ENCODE measurements at places on chromosomes 7 and 10.

GRCh38 chr7:143974459-143974858 lies 19.8 kb downstream of the OR2F1 start:
- no peak for DNase-seq

DNA sequence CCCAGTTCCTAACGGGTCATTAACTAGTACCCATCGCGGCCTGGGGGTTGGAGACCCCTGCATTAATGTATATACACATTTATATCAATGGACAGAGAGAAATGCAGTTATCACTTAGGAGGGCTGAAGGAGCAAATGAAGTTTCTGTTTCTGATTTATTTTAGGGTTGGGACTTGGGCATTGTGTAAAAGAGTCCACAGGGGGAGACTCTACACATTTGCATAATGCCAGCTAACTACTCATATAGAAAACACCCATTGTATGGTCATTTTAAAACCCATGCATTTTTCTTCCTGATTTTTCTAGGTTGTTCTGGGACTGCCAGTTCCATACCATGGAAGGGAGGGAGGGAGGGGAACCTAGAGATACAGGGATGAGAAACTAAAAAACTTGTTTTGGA lies 23.5 kb downstream of the BCCIP start:
- DNase-seq = no peak

GRCh38 chr7:112108981-112109380 lies 97.2 kb downstream of the DOCK4 start:
- no peak for DNase-seq

DNA sequence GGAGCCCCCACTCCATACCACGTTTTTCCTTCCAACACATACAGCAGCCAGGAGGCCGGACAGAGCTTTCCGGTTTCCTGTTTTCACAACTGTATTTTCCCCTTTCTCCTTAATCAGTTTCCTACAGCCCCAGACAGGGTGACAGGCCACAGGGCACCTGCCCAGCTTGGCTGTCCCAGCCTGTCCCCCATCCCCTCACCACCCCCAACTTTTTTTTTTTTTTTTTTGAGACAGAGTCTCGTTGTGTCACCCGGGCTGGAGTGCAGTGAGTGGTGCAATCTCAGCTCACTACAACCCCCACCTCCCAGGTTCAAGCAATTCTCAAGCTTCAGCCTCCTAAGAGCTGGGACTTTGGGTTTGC lies 10.3 kb upstream of the HSPB1 start:
- no peak for DNase-seq

DNA sequence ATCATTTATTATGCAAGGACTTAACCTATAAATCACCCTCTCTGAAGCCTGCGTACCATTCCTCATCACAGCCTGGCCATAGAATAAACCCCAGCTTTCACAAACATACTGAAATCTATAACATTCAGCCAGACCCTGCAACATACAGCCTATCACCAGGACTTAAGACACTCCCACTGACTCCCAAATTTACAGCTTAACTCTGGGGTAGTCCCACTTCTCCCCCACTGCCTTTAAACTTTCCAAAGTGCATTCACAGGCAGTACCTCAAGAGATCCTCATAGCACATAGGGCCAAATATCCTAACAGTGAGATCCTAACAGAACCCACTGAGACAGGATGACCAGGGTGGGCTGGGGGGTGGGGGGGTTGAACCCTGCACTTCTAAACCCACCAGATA lies 3.5 kb downstream of the LDB1 start:
- no peak for DNase-seq

DNA sequence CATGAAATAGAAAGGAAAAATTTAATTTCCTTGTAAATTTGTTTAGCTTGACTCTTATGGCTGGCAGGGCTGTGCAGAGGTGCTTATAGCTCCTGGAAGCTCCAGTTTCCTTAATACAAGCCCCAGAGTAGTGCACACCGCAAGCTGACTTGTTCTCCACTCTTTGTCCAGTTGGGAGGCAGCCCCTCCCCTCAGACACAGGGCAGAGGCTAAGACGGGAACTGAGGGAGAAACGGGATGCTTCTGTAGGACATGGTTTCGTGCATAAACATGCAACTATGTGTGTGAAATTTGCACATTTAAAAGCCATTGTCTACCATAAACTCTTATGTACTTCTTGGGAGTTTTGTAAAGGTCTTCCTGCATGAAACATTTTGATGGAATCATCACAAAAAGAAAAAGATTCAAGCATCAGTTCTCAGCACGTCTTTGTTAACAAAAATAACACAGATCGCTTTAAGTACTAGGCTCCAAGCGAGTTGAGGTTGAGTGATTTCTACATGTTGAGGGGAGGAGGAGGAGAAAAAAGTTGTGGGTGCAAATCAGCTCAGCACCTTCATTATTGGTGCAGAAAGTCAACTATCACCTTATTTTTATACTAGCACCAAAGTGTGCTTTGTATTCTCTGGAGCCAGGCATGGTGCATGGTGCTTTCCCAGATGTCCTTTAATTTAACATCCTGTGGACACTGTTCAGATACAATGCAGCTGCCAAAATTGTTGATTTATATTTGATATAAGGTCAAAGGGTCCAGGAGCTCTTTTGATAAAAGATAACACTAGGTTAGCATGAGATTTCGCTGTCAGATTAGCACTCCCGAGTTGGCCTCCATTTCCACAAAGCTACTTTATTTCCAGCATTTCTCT lies 124.5 kb downstream of the CHN2 start:
- no peak for DNase-seq

DNA sequence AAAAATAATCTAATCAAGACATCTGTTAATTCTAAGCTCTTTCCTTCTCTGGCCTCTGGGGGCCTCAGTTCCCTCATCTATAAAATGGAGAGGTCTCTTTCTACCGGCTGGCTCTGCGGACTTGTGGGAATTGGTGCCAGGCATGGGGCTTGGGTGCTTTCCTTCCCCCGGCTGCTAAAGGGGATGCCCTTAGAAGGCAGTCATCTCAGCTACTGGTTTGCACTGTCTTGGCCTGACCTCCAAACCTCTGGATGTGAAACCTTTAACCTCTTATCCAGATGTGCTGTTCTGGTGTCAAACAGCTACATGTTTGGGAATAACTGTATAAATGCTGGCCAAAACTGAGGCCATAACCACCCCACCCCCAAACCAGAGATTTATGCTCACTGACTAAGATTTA lies 320.0 kb downstream of the RPS24 start:
- no peak for DNase-seq

GRCh38 chr7:129343099-129343700 lies 91.0 kb upstream of the STRIP2 start:
- peak; percentile 19 for DNase-seq

DNA sequence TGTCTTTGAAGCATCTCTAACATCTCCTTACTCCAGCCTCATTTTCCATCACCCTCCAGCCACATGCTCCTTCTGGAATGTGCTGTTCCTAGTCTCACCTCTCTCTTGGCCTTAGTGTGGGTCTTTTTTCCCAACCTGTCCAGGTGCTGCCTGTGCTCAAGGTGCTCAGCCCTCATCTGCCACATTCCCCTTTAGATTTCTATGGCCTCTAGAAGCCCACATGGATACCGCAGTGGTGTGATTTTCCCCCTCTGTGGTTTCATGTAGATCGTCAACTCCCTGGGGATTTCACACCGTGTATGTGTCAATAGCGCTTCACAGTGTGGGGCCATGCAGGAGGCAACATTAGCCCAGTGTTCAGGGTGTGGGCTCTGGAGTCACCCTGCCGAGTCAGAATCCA lies 32.5 kb downstream of the BMPER start:
- DNase-seq = no peak

GRCh38 chr7:135745703-135746312 lies 2.8 kb downstream of the FAM180A start:
- peak; percentile 99 for DNase-seq

GRCh38 chr10:24428410-24428782 lies 219.5 kb downstream of the KIAA1217 start:
- peak; percentile 78 for DNase-seq

GRCh38 chr10:89255793-89256192 lies 4.2 kb upstream of the LIPA start:
- no peak for DNase-seq

DNA sequence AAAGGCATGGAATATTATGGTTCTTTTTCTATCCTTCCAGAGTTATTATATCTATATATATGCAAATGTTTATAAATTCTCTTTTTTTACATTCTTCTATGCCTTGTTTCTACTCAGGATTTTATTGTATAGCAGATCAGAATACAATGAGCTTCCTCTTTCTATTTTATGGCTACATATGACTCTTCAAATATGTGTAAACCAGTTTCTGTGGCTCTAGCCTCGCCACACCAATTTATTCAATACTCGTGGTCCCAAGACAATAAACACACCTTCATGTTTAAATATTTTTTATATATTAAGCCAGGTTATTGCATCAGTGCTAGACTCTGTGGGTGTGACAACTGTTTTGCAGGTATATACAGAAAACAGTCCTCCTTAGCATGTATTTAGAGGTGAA lies 237.5 kb upstream of the MKLN1 start:
- no peak for DNase-seq

DNA sequence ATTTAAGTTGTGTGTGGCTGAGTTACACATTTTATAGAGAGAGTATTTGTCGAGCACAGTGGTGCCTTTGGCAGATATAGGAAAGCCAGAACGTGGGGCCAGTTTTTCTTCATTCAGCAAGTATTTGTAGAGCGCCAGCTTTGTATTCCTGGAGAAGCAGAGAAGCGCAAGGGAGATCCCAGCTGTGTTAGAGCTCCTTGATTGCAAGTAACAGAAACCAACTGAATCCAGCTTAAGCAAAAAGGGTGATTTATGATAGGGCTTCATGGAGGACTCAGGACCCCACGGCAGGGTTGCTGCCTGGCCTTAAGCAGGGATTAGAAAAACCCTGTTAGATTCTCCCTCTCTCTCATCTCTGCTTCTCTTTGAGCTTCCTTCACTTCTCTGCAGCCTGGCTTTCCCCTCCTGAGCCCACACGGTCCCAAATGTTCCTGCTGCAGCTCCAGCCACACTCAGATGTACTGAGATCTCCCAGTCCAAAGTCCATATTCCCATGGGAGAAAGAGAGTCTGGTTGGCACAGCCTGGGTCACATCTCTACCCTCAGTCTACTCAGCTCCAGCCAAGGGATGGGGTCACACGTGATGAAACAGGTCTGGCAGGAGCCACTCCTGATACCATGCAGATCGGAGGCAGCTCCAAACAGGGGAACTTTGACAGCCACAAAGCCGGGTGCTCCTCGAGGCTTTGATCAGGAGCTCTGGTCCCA lies 16.7 kb downstream of the UBTD1 start:
- DNase-seq = no peak

GRCh38 chr10:7756360-7756992 lies 31.3 kb downstream of the KIN start:
- DNase-seq = no peak

DNA sequence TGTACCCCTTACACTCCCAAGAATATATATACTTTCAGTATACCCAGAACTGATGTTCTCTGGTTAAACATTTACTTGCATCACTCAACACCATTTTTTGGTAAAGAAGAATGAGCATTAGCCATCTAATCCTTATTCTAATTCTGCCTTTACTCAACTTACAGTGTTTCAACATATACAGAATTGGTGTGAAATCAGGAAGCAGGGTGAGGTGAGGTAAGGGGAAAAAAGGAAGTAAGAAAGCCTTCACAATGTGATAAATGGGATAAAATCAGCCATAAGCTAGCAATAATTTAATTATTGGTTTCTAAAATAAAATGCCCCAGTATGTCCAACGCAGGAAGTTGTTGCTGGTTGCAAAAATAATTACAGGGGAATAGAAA lies 605.4 kb downstream of the KCNMA1 start:
- DNase-seq = no peak

DNA sequence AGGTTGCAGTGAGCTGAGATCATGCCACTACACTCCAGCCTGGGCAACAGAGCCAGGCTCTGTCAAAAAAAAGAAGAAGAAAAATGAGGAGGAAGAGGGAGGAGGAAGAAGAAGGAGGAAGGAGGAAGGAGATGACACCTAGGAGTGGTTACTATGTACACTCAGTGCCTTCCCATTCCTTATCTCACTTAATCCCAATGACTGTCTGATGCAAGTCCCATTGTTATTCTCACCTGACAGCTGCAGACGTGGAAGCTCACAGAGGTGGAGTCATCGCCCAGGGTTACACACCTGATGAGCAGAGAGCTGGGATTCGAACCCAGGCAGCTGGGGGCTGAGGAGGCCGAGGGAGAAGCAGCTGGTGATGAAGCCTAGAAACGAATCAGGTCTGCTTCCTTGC lies 258.8 kb downstream of the SNX10 start:
- DNase-seq = no peak

- DNase-seq = peak; percentile 78
Measured at GRCh38 chr10:118669020-118669791, 73.8 kb upstream of the PRLHR start.

- no peak for DNase-seq
Measured at GRCh38 chr10:2909921-2910320, 157.4 kb upstream of the PFKP start.

DNA sequence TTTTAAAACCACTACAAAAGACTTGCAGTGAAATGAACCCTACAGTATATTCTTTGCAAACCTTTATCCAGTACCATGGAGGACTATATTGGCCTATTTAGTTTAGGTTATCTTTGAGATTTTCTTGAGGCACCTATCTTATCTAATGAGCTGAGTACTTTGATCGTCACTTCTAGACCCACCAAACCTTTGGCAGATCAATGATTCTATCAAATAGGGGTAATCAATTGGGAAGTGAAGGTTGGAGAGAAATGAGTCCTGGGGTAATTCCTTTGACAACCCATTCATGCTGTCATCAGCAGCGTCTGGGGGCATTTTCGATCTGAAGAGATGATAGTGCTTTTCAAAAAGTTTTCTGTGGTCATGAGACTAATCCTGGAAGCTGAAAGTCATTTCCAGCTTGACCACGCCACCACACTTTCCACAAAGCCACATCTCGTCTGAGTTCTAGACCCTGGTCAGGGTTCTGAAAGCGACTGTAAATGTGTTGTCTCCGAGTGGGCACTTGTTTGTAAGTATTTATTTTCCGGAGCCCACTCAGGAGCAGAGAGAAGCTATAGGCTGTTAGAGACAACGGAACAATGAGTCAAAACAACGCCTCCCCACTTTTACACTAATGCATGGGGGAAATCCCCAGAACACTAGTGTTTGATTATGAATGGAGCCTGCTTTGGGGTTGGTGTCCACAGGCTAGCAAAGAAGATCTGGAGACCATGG lies 4.8 kb downstream of the EGR2 start:
- no peak for DNase-seq

- DNase-seq = no peak
Measured at GRCh38 chr7:102305414-102306268, 19.0 kb downstream of the SH2B2 start.
